Right ventricle myocardium inferior (tissue), 1 donor: ENCODE measurements at places on chromosomes 3 and 15. TPM values are rescaled to one million over a fixed set of nuclear protein-coding genes. Genes with fewer than 3 reads are reported as not detected.

DNA sequence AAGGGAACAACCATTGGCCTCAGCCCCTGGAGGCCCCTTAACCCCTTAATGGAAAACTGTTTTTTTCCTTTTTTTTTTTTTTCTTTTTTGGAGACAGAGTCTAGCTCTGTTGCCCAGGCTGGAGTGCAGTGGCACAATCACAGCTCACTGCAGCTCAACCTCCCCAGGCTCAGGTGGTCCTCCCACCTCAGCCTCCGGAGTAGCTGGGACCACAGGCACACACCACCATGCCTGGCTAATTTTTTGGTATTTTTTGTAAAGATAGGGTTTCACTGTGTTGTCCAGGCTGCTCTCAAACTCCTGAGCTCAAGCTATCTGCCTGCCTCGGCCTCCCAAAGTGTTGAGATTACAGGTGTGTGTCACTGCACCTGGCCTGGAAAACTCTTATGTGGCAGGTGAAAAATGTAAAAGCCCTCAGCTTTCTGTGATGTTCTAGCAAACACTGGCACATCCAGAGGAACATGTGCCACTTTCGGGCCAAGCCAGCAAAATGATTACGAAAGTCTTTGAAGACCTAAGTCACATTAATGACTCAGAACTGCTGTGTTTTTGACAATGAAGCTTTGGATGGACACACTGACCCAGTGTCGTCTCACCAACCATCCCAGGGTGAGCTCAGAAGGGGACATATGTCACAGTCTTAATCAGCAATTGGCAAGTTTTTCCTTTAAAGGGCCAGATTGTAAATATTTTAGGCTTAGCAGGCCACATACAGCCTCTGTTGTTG, 189.3 kb upstream of the TPM1 start:
- DNase-seq, result no peak

GRCh38 chr3:46974421-46975171, 1.9 kb downstream of the CCDC12 start:
- DNase-seq, result peak; percentile 7

GRCh38 chr3:80643421-80643820, 875.6 kb upstream of the ROBO1 start:
- no peak for DNase-seq

DNA sequence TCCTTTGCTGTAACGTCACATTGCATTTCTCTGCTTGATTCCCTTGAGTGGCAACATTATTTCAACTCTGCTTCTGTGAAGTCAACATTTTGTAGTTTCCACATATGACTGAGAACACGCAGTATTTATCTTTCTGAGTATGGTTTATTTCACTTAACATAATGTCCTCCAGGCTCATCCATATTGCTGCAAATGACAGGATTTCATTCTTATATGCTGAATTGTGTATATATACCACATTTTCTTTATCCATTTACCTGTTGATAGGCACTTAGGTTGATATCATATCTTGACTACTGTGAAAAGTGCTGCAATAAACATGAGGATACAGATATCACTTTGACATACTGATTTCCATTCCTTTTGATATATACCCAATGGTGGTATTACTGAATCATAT, 878.5 kb downstream of the PLOD2 start:
- DNase-seq, result no peak

The SCN11A gene
- total RNA-seq, result 0.08 TPM

DNA sequence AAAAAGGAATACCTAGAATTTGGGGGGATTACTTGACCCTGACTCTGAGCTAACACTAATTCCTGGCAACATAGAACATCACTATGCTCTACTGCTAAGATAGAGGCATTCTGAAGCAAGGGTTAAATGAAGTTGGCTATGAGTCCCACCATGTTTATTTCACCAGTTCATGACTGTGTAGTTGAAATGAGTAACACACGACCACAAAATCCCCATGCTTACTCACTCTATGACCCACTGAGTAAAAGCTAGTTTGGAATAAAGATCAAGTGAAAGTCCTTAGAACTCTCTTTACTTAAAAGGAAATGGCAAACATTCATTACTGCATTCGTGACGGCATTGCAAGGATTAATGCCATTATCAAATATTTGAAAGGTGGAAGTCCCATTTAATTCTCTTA, 47.4 kb downstream of the MRPL46 start:
- no peak for DNase-seq

GRCh38 chr15:70466895-70467529, 296.3 kb downstream of the UACA start:
- DNase-seq, result no peak

DNA sequence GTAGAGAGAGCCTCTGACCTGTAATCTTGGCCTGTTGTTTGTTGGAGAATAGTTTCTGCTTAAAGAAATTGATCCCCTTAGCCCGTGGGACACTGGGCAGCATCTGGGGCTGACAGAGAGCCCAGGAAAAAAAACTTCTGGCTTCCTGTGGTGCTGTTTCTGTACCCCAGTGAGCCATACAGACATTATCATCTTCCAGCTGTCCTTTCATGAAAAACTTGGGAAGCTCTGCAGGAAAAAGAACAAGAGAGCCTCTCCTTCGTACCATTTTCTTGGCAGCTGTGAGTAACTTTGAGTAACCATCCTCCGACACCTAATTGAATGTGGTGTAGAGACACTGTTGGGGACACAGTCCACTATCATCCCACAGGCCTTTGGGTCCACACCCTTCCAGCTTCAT, 333.0 kb downstream of the SHQ1 start:
- no peak for DNase-seq

DNA sequence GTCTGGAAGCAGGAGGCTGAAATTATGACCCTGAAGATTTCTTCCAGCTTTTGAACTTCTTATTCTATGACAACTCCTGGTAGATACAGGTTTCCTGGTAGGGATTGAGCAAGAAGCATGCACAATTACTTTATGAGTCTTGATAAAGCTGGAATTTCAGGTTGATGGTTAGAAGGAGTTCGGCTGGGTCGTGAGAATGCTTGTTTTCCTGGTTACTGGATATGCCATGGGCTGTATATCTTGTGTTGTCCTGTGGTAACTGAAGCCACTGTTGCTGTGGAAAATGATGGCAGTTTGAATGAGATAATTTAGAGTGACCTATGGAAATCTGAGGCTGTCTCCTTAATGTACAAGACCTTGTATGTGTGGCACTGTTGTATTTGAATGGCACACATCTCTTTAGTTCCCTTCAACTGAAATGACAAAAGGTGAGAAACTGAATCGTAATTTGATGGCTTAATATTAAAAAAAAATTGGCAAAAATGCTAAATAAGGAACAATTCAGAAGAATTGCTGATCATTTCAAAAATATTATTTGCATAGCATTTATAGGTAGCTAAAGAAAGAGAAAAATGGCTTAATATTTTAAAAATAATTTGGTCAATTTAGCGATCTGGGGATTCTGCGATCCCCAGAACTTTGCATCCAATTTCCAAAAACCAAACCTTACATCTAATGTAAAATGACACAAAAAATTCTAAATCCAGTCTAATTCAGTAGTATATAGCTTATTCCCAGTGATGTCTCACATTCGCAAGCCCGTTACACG, 1.1 kb upstream of the UBE2E1 start:
- DNase-seq, result no peak

- DNase-seq, result no peak
Observed at GRCh38 chr3:64805248-64805647, 117.4 kb upstream of the ADAMTS9 start.

DNA sequence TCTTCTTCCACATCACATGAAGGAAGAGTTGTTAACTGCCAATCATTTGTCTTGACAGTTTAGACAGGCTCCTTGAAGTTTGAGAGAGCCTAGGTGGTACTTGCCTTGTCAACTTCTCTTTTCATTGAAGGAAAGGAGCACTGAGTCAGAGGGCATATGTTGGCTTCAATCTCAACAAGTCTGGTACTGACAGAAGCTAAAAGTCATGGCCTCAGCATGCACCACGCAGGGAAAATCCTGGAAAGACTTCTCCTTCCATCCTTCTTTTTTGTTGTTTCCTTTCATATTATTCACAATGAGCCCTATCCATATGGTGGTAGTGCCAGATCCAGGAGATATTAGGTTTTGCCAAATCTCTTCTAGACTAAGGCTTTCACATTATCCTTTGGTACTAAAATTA, 1272.5 kb downstream of the ROBO1 start:
- DNase-seq, result no peak

The VEPH1 gene
- 0.41 TPM for total RNA-seq

The PIERCE2 gene
- total RNA-seq, result 6.2 TPM

The HHATL gene
- 440 TPM for total RNA-seq

The A4GNT gene
- not detected for total RNA-seq

GRCh38 chr15:25677719-25678499, 185.2 kb downstream of the ATP10A start:
- DNase-seq, result no peak
